AG09319 (cell line): ENCODE measurements at places on chromosomes 13 and 19.

DNA sequence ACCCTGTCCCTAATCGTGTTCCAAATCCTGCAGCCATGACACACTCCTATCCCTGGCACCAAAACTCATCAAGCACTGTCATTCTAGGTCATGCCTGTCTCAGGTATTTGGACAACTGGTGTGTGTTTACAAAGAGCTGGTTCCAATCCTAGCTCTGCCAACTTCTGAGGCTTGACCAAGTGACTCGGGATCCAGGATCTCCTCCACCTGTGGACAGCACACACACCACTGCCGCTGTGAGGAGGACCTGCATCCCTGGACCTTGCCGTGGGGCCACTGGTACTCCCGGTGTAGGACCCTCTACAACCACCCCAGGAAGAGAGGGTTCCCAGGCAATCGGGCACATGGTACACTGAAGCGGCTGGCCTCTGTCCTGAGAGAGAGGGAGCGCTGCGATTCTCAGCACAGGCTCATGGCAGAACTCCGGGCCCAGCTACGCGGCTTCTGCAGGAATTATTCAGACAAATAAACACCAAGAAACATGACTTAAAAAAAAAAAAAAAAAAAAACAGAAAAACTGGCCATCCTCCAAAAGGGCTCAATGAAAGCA, 20.4 kb downstream of the MLLT1 start:
- no peak for DNase-seq

GRCh38 chr13:106367361-106367971, 168.0 kb downstream of the EFNB2 start:
- DNase-seq = no peak

- DNase-seq = no peak
Observed at GRCh38 chr19:50837300-50837699, 3.9 kb upstream of the KLK15 start.

GRCh38 chr19:58466089-58466759, 656 bp upstream of the ZNF324 start:
- DNase-seq = no peak

DNA sequence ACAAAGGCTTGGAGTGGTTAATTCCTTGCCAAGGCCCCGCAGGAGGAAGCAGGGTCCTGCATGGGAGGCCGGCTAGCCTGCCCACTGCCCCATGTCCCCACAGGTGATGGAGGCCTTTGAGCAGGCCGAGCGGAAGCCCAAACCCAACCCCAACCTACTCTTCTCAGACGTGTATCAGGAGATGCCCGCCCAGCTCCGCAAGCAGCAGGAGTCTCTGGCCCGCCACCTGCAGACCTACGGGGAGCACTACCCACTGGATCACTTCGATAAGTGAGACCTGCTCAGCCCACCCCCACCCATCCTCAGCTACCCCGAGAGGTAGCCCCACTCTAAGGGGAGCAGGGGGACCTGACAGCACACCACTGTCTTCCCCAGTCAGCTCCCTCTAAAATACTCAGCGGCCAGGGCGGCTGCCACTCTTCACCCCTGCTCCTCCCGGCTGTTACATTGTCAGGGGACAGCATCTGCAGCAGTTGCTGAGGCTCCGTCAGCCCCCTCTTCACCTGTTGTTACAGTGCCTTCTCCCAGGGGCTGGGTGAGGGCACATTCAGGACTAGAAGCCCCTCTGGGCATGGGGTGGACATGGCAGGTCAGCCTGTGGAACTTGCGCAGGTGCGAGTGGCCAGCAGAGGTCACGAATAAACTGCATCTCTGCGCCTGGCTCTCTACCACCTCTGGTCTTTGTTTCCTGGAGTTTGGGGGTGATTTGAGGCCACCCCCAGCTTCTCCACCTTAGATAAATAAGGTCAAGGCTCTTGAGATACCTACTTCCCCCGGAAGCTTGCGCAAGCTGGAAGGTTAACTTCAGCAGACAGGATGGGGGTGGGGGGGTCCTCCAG, 2.6 kb downstream of the B3GNT8 start:
- DNase-seq = no peak

GRCh38 chr19:861756-862580, 2.5 kb downstream of the CFD start:
- no peak for DNase-seq

DNA sequence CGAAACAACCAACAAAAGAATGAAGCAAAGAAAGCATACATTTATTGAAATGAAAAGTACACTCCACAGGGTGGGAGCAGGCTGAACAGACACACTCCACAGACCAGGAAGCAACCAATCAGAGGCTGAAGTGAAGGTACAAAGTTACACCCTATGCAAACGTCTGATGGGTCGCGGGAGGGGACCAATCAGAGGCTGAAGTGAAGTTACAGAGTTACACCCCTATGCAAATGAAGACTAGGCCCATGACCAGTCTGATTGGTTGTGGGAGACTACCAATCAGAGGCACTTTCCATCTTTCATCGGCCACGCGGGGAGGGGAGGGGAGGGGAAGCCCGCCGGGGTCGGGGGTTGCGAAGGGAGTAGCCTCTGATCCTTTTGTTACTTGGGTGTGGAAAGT, 12.4 kb upstream of the FBL start:
- no peak for DNase-seq

GRCh38 chr19:1475751-1476437, 3.1 kb downstream of the C19orf25 start:
- no peak for DNase-seq

DNA sequence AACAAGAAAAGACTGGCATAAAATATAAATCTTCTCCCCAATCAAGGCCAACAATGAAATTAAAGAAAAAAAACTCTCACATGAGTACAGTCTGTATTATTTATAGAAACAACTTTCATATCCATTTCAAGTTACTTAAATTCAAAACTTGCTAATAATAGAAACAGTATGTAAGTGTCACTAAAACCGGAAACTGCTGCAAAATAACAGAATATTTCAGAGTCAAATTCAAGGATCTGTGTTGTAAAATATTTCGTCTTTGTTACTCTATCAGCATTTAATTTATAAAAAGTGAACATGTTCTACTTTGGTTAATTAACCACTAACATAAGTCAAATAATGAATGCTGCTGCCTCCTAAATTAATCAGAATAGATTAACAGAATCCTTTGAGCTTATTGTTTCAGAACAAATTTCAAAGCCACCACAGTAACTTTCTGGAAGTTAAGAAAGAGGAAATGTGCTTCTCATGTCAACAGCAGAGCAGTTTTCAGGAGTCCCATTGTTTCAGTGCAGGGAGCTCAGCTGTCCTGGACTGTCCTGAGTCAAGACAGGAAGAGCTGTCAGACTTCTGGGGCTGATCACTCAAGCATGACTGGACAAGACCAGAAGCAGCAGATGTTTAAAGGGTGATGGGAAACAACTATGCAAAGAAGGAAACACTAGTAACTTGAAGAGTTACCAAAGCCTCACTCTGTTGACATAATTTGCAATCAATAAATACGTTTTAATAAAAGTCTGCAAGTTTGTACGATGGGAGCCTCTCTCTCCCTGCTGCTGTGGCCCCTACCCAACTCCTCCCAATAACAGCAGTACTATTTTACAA, 76.9 kb downstream of the FOXO1 start:
- DNase-seq = no peak

- DNase-seq = no peak
Observed at GRCh38 chr19:2289714-2290435, 7.9 kb upstream of the PEAK3 start.

DNA sequence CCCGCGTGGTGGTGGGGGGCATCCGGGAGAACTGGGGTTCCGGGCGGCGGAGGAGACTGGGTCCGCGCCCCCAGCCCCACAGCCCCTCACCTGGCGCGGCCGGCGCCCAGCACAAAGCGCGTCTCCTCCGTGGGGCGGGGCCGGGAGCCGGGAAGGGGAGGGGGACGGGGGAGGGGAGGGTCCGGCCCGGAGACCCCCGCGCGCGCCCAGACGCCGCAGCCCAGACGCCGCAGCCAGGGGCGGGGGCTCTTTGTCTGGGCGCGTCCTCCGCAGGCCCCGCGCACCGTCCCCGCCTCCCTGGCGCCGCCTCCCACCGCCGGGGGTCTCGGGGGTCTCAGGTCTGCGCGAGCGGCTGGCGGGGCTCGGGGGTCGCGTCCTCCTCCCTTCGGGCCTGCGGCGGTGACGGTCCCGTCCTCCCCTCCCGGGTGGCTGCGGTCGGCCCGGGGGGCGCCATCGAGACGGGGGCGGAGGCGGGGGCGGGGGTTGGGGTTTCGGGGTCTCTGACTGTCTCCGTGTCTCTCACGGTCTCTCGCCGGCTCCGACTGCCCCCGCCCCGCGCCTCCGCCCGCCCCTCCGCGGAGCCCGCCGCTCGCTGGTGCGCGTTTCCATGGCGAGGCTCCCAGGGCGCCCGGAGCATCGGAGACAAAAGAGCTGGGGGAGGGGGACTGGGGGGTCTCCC, at the start of gene PLPPR3:
PLPPR3 (minus strand) TSS at position 131 of the 679 bp plus-strand sequence. CDS start 396 bp downstream, outside the sequence.
- no peak for DNase-seq
